Adrenal gland (tissue), 19 donors: ENCODE measurements at places on chromosomes 5 and 9. TPM values are rescaled to one million over a fixed set of nuclear protein-coding genes. Genes with fewer than 3 reads are reported as not detected.

DNA sequence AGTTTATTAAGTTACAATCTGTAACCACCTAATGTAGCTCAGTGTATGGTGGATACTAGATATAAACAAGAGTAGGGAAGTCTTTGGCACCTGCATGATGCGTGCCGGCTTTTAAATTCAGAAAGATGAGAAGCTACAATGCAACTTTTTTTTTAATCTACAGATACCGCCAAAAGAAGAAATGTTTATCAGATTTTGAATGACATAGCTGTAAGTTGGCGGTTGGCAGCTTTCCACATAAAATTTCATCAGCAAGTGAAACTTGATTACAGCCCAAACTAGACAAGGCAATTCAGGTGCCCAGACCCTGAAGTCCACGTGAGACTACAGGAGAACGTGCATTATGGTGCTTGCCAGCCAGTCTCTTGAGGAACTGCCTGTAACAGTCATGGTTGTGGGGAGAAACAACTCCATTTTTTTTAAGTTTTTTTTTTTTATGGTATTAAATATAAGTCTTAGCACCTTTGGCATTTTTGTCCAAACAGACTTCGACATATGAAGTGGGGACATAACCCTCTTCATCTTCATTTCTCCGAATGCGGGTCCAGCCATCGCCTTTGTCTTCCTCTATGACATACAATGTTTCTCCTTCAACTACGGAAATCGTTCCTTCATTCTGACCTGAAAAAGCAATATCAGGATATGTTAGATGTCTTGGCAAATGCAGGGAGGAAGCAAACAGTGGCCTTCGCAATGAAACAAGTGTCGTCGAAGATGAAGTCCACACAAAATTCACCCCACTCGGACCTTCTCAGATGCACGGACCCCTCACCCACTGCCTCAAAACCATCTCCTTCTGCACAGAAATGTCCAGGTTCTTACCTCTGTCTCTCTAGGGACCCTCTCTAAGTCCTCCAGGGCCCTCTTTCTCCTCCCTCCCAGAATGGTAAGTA is 60.4 kb downstream of the USP20 start:
- no peak for DNase-seq

DNA sequence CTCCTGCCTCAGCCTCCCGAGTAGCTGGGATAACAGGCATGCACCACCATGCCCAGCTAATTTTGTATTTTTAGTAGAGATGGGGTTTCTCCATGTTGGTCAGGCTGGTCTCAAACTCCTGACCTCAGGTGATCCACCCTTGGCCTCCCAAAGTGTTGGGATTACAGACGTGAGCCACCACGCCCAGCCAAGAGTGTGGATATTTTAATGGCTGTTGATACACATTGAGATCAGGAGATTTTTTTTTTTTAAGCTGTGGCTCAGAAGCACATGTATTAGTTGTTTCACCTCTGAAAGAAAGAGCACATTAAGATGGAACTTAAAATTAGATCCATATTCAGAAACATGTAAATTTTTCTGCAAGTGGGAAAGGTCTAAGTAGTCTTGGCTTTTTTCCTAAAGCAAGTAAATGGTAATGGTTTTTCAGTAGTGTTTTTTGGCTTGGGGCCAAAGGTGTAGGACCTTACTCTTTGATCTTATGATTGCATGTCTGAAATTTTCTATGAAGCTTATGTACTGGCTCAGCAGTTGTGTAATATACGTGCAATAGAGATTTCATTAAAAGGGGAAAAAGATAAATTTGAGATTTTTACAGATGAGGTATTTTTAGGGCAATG is 9.9 kb downstream of the RBM27 start:
- no peak for DNase-seq

- no peak for DNase-seq
Observed at GRCh38 chr5:87233143-87233542, 34.5 kb upstream of the RASA1 start.

GRCh38 chr9:119667163-119667562 is 297.9 kb upstream of the BRINP1 start:
- DNase-seq: no peak

DNA sequence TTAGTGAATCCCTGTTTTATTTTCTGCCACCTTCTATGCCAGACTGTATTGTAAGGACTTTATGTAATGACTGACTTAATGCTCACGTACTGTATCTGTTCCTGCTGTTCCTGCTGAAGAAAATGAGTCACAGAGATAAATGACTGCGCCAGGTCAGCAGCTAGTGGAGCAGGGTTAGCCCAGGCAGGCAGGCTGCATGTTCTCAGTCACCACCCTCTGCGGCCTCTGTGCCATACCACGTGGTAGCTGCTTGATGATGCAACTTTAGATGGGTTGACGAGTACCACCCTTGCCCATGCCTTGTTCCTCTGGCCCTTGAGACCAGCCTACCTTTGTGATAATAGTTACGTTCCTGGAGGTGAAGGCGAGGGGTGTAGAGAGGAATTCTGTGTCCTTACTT is 161.9 kb downstream of the TRIO start:
- DNase-seq: peak; percentile 66

GRCh38 chr5:149053072-149053695 is 9.7 kb downstream of the SH3TC2 start:
- no peak for DNase-seq

DNA sequence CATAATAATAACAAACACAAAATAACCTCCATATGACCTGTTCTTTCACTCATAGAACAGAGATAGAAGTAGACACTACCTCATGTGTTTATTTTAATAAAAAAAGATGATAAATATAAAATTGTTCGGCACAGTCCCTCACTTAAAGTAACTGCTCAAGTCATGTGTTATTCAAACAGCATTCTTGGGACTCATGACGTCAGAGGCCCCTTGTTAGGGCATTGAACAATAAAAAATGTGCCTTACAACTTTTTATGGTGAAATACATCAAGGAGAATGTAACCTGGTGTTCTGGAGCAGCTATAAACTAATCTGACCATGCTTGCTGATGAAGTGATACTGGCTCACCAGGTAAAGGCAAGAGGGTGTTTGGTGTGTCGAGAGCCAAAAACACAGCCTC is 12.2 kb upstream of the NDFIP1 start:
- no peak for DNase-seq

- no peak for DNase-seq
Observed at GRCh38 chr5:131193106-131193505, 22.4 kb downstream of the LYRM7 start.

DNA sequence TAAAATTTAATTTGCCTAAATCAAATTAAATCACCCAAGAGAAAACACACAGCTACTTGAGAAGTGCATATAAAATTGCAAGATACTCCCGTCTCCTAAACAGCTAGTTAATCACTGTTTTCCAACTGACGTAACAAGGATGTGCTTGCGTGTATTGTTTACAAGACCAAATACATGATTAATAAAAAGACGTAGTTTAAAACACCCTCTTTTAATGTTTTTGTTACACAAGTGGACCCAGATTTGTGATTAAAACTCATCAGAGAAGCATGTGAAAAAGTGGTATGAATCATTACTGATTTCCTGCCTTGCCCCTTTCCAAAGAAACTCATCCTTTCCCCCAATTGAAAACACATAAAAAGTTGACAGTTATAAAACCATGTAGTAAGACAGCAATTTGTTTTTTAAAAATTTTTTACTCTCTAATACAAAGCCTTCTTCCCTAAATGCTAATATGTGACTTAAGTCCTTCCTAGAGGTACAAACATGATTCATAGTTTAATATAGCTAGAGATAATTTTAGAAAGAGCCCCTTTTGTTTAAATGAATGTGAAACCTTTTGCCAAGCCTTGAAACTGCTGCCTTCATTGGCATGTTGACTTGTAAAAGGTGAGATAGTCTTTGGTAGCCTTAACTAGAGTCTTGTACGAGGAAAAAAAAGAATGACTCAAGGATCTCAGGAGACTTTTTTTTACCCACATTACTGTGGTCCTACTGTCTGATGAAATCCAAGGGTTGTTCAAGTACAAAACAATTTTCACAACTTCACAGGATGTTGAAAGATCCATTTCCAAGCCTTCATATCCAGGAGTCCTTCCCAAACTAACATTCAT is 61.4 kb upstream of the FST start:
- DNase-seq: no peak

GRCh38 chr5:80607832-80608231 is 37.8 kb upstream of the ANKRD34B start:
- no peak for DNase-seq

DNA sequence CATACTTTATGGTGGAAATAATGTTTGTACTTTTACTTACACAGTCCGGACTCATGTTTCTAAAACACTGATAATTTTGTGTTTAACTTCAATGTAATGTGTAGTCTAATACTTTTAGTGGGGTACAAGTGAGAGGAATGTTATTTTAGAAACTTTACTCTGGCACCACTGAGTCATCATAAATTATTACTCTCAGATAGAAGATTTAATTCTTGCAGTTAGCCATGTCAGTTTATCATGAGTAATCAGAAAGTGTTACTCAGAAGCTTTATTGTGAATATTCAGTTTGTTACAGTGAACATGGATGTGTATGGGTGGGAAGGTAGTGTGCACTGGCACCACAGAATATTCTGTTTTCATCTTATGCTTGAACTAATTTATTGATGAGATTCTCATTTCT is 20.0 kb downstream of the OGN start:
- no peak for DNase-seq

DNA sequence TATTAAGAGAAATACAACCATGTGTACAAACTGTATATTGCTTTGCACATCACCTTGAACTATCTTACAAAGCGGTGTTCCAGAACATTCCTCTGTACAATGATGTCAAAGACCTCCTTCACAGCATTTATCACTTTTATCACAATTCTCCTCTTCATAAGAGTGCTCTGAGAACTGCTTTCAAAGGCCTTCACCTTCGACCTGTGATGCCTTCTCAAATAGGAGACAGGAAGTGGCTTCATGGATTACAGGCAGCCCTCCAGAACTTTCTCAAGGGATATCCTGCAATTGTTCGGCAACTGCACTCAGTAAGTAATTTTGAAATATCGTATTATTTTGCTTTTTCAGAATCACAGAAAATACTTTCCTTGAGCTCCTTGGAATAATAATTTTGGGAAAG is 68.0 kb upstream of the IL7R start:
- DNase-seq: peak; percentile 30

- DNase-seq: peak; percentile 68
Observed at GRCh38 chr9:121285835-121286687, 18.1 kb downstream of the GSN start.

DNA sequence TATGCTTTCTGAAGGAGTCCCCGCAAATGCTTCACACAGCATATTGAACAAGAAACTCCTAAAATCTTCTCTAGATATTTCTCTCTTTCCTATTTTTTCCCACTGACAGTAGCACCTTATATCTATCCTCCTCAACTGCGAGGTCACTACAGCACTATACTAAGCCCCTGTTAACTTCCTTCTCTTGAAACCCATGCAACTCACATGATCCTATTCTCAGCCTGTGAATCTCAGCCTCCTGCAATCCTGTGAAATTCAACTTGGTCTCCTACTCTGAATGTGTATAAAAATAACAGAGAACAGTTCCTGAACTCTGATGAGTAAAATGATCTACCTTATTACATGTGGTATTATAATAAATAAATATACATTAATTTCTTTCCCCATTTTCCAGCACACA is 6.1 kb upstream of the PLGRKT start:
- no peak for DNase-seq

The HMCN2 gene
- not detected for total RNA-seq

The TMEM232 gene
- total RNA-seq: 7.9 TPM

The LRRC19 gene
- total RNA-seq: not detected

The AGXT2 gene
- total RNA-seq: not detected

The HMMR gene
- total RNA-seq: 1.9 TPM

The ELAVL2 gene
- total RNA-seq: 0.83 TPM

The CDX1 gene
- 0.11 TPM for total RNA-seq

The DDX4 gene
- total RNA-seq: not detected

The ANKRD18B gene
- total RNA-seq: not detected
